ENCODE measurements at places on chromosomes 11 and 22.

- DNase-seq, result no peak
Observed at GRCh38 chr22:48724899-48725298, 1102.8 kb downstream of the BRD1 start.

DNA sequence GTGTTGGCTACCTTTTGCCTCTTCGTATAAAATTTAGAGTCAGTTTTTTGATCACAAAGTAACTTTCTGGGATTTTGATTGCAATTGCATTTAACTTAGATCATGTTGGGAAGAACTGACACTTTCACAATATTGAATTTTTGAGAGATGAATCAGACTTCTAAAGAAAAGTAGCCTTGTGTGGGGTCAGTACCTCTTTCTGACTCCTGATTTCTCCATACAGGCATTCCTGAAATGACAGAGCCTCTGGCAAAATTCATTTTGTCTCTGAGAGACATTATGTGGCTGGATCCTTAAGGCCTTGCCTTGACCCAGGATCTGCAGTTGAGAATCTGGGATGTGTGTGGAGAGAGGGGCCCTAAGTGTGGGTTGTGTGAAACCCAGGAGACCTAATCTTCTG is 37.8 kb downstream of the PPFIBP2 start:
- no peak for DNase-seq

- no peak for DNase-seq
Observed at GRCh38 chr11:46114961-46115360, 6.3 kb downstream of the PHF21A start.

DNA sequence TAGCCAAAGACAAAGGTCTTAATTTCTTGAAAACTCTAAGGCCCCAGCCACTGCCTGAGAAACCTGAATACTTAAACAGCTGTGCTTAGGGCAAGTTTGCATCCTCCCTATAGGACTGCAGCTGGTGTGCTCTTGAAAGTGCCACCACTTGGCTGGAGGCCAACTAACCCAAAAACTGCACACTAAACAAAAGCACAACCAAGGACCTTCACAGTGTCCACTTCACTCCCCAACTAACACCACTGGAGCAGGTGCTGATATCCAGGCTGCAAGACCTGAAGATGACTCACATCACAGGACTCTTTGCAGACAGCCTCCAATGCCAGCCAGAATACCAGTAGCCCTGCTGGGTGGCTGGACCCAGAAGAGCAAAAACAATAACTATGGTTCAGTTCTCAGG is 357.7 kb upstream of the ARHGAP42 start:
- DNase-seq, result no peak

- DNase-seq, result no peak
Observed at GRCh38 chr11:33478111-33478573, 221.0 kb downstream of the HIPK3 start.

DNA sequence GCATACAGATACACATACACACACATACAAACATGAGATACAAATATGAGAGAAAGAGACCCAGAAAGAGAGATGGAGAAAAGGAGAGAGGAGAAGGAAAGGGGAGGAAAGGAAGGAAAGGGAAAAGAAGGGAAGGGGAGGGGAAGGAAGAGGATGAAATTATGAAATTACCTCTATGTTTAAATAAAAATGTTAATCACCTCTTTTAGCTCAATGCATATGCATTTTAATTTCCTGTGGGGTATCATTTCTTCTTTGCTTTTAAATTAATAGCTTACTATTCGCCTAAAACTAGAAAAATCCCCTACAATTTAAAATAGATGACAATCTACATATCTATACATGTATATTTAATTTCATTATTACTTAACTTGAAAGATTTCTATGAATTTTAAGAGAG is 958.0 kb upstream of the CNTN5 start:
- no peak for DNase-seq

DNA sequence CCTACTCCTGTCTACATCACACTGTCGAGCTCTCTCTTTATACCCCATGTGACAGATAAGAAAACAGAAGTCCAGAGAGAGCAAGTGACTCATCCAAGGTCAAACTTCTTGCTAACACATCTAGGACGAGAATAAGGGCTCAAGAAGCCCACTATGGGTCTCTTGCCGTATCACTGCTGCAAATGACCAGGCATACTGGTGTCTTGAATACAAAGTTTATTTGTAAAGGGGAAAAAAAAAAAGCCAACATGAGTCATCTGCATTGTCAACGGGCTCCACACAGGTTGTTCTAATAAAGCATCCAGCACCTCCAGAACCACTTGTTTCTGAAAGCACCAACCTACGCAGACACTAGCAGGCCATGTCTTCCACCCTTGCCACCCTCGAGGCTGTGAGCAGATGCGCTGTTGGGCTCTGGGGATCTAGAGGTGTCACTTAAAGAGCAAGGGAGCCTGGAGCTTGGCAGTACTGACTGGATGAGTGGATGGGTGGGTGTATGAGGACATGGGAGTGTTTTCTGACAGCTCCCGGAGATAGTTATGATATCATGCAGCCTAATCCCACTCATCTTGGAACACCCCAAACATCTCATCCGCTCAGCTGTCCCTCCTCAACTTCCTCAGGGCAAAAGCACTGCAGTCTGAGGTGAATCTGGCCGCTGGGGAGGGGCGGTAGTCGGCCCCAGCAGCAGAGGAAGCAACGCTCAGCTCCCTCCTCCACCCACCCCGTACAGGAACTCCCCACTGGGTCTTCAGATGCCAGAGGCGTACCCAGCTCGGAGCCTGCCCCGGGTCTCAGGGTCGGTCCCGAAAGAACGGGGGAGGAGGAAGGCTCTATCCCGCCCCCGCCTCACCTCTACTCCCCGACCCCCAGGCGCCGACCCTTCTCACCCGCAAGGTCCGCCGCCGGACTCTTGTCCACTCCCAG is 1.0 kb downstream of the SMCO4 start:
- DNase-seq, result no peak

DNA sequence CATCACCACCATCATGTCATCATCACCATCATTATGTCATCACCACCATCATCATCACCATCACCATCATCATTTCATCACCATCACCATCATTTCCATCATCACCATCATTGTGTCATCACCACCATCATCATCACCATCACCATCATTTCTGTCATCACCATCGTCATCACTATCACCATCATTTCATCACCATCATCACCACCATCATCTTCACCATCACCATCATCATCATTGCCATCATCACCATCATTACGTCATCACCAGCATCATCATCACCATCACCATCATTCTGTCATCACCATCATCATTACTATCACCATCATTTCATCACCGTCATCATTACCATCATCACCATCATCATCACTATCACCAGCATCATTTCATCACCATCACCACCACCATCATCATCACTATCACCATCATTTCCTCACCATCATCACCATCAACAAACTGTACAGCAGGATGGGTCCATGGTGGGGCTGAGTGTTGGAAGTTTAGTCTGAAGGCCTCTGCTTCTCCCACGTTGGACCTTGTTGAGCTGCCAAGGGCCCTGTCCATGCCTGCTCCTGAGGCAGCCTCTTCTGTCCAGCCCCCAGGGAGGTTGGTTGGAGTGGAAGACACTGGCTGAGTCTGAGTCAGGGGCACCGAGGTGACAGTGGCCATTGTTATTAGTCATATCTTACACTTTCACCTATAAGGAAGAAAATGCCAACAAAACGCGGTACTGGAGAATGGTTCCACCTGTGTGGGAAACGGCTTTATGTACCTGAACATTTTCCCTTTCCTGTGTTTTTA is 247.1 kb downstream of the TBC1D22A start:
- no peak for DNase-seq

- no peak for DNase-seq
Observed at GRCh38 chr22:23565915-23566704, 14.0 kb downstream of the IGLL1 start.

- no peak for DNase-seq
Observed at GRCh38 chr22:44622147-44622427, 79.9 kb upstream of the PRR5 start.

GRCh38 chr11:31987118-31988005 is 103.5 kb upstream of the RCN1 start:
- DNase-seq, result no peak

DNA sequence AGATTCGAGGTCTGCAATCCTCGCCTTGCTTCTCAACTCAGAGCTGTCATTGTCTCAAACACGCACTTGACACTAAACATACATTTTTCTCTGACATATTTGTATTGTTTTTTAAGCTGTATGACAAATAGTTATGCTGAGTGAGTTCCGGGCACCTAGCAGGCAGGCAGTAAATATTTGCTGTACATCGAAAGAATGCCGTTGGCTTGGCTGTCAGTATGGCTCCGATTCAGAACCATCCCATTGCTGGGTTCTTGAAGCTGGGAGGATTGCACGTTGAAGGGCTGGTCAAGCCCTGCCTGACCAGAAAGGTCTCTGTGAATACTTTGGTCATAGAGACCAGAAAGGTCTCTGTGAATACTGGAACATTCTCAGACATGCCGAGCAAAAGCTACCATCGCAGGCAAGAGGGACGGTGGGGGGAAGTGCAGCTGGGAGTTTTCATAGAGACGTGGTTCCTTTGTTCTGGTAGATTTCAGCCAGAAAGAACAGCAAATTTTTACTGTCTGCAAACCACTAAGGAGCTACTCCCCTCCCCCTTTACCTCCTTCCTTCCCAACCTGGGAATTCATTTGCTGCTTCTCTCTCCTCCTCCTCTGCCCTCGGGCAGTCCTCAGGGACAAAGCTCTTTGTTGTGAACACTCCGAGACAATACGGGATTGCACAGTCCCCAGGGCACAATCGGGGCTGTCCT is 202.2 kb upstream of the SORL1-AS1 start:
- DNase-seq, result no peak

DNA sequence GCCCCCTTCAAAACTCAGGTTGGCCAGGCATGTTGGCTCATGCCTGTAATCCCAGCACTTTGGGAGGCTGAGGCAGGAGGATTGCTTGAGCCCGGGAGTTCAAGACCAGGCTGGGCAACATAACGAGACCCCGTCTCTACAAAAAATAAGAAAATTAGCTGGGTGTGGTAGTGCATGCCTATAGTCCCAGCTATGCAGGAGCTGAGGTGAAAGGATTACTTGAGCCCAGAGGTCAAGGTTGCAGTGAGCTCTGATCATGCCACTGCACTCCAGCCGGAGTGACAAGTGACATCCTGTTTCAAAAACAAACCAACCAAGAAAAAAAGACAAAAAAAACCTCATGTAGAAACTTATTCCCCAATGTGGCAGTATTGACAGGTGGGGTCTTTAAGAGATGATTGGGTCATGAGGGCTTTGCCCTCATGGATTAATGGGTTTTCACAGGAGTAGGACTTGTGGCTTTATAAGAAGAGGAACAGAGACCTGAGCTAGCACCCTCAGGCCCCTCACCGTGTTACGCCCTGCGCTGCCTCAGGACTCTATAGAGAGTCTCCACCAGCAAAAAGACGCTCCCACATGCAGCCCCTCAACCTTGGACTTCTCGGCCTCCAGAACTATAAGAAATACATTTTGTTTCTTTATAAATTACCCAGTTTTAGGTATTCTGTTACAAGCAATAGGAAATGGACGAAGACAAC is 22.3 kb downstream of the LAYN start:
- no peak for DNase-seq

- DNase-seq, result no peak
Observed at GRCh38 chr11:90556606-90557005, 333.8 kb upstream of the CHORDC1 start.

DNA sequence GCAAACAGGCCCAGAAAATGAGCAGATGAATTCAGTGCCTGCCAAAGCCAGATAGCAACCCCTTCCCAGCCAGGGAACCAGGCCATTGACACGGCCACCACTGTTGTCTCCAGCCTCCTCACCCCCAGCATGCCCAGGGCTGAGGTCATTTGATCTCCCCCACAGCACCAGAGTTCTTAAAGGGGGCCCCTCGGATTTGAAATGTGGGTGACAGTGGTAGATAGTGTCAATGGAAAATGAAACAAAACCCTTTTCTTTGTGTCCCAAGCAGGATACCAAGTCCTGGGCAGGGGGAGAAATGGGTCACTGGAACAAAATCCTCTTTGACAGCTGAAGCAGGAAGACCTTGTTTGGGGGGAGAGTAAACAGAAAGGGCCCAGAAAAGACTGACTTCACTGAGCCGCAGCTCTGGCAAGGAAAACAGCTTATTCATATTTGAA is 14.3 kb upstream of the ACCSL start:
- no peak for DNase-seq

- DNase-seq, result no peak
Observed at GRCh38 chr11:129945373-129945772, 50.0 kb upstream of the NFRKB start.

GRCh38 chr11:70756756-70757155 is 358.4 kb downstream of the CTTN start:
- DNase-seq, result no peak

- DNase-seq, result no peak
Observed at GRCh38 chr11:62013537-62014476, 46.4 kb upstream of the FTH1 start.

DNA sequence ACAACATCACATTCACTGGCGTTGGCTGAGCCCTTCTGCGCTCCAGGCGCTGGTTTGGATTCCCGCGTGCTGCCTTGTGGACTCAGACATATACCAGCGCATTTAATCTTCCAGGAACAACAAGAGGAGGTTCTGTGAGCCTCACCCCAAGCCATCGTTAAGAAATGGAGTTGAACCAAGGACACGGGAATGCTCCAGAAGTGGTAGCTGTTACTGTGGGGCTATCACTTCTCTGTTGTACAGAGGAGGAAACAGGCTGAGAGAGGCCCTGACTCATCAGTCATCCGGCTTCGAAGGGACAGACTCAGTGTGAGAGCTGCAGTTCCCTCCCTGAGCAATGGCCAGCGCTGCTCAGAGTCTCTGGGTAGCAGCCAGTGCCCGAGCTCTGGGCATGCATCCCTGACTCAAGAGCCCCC is 291.3 kb downstream of the TBC1D22A start:
- no peak for DNase-seq

DNA sequence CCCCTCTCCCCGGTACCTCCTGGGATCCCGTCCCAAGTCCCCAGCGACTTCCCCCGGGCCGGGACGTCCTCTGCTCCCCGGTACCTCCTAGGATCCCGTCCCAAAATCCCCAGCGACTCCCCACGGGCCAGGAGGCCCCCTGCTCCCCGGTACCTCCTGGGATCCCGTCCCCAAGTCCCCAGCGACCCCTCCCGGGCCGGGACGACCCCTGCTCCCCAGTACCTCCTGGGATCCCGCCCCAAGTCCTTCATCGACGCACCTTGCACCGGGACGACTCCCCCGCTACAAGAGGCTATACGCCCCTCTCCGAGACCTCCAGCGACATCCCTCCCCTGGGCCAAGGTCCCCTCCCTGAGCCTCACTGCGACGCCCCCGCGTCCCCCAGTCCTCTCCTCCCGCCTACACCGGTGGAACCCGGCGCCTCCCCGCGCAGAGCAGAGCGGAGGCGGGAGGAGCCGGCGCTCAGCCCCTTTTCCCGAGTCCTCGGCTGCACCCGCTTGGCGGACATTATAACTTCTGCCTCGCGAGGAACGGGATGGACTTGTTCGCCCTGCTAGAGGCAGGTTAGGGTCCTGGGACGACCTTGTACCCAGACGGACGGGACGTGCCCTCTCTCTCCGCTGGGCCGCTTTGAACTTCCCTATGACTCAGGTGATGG is 912 bp downstream of the KREMEN1 start:
- DNase-seq, result no peak

GRCh38 chr11:120057595-120058581 is 80.0 kb downstream of the TRIM29 start:
- no peak for DNase-seq

DNA sequence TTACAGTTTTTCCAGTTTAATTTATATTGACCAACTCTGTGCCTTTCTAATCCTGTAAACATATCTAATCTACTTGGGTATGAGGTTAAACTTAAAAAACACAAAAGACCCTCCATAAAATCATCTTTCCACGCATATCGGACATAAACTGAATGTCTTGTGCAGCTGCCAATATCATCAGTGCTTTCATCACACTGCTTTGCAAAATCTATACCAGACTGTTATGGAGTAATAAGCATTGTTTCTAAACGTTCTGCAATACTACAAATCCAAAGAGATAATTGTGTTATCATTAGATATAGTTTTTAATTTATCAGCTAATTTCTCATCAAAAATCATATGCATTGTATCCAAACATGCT is 36.1 kb upstream of the AMPD3 start:
- no peak for DNase-seq
